ENCODE measurements at places on chromosomes 2 and 18. TPM values are rescaled to one million over a fixed set of nuclear protein-coding genes. Genes with fewer than 3 reads are reported as not detected.

The CNGA3 gene
- 1.0 TPM for total RNA-seq

The KCNE4 gene
- 2.6 TPM for total RNA-seq

The CBLN2 gene
- total RNA-seq: 103 TPM

The TUBA4B gene
- 0.42 TPM for total RNA-seq

The DYNAP gene
- total RNA-seq: not detected

The HJURP gene
- 1.5 TPM for total RNA-seq

The SNRNP27 gene
- total RNA-seq: 67.8 TPM

The EFHD1 gene
- 191 TPM for total RNA-seq

The COLEC12 gene
- 5.5 TPM for total RNA-seq

The CYBRD1 gene
- 34.5 TPM for total RNA-seq

The FEZ2 gene
- total RNA-seq: 104 TPM

The INHA gene
- 2.2 TPM for total RNA-seq

The CCDC85A gene
- total RNA-seq: 36.9 TPM

The KLF7 gene
- total RNA-seq: 65.6 TPM

The OTOS gene
- total RNA-seq: 6.1 TPM

The NHEJ1 gene
- total RNA-seq: 10.2 TPM

The CHRND gene
- total RNA-seq: 0.41 TPM

The RUFY4 gene
- total RNA-seq: not detected

The ANKRD36 gene
- 111 TPM for total RNA-seq

The KIAA2012 gene
- 1.8 TPM for total RNA-seq

The C1QL2 gene
- total RNA-seq: 9.5 TPM

The LCT gene
- not detected for total RNA-seq

The NFU1 gene
- 44.7 TPM for total RNA-seq

The ST8SIA3 gene
- 193 TPM for total RNA-seq

The TMEM17 gene
- 5.3 TPM for total RNA-seq

The COL4A3 gene
- 2.8 TPM for total RNA-seq

The RAX gene
- total RNA-seq: not detected

The VIT gene
- 1.2 TPM for total RNA-seq

The FSIP2 gene
- total RNA-seq: 1.3 TPM

The SH3RF3 gene
- 14.5 TPM for total RNA-seq

The LOXHD1 gene
- total RNA-seq: 2.3 TPM

The HRH4 gene
- total RNA-seq: not detected

The BMP10 gene
- total RNA-seq: not detected

The SERPINB11 gene
- not detected for total RNA-seq

The CENPA gene
- total RNA-seq: not detected

The MLPH gene
- 1.9 TPM for total RNA-seq

The PROKR1 gene
- total RNA-seq: not detected

The ABCB11 gene
- total RNA-seq: 0.75 TPM

The SLC5A7 gene
- total RNA-seq: not detected

The SOWAHC gene
- total RNA-seq: 4.1 TPM

The ACMSD gene
- not detected for total RNA-seq

The PSMA8 gene
- not detected for total RNA-seq

The UGT1A10 gene
- not detected for total RNA-seq

The RGPD5 gene
- 107 TPM for total RNA-seq

The AQP12A gene
- total RNA-seq: not detected

The FBXO36 gene
- total RNA-seq: 8.2 TPM

The DAW1 gene
- 2.0 TPM for total RNA-seq

The SCN2A gene
- total RNA-seq: 191 TPM

The DPYSL5 gene
- 35.3 TPM for total RNA-seq

The SELENOI gene
- 62.0 TPM for total RNA-seq

The RAD51AP2 gene
- 0.63 TPM for total RNA-seq

The CD8B gene
- total RNA-seq: 1.3 TPM

The SERPINB10 gene
- total RNA-seq: not detected

The C2orf72 gene
- total RNA-seq: 74.5 TPM

The ACAA2 gene
- 64.2 TPM for total RNA-seq

The ELP2 gene
- 114 TPM for total RNA-seq

The HOXD4 gene
- not detected for total RNA-seq

The SNTG2 gene
- total RNA-seq: 6.6 TPM

The GPN1 gene
- total RNA-seq: 20.4 TPM

Data from dorsolateral prefrontal cortex (tissue), 122 donors.